ENCODE measurements at places on chromosomes 7 and 10.

DNA sequence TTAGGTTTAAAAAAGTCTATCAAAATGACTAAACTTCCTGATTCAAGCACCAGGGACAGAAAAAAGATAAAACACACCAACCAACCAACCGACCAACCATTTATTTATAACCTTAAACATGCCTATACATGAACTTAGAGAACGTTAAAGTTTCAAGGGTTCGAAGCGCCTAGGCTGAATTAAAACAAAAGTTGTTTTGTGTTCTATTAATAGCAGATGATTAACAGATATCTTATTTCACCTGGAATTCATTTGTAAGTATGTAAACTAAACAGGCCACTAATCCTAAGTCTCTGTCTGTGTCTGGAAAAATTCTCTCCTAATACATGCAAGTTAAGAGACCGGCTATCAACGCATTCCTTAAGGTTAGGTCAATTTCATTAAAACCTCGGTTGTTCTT, 1.4 kb downstream of the BAIAP2L1 start:
- DNase-seq = no peak

DNA sequence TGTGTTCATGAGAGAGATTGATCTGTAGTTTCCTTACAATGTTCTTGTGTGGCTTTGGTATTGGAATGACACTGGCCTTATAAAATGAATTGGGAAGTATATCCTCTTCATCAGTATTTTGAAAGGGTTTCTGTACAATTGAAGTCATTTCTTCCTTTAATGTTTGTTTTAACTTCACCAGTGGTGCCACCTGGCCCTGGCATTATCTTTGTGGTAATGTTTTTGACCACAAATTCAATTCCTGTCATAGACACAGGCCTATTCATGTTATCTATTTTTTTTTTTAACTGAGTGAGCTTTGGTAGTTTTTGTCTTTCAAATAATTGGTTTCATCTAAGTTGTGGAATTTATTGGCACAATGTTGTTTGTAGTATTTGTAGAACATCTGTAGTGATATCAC, 127.7 kb downstream of the CDK14 start:
- no peak for DNase-seq

DNA sequence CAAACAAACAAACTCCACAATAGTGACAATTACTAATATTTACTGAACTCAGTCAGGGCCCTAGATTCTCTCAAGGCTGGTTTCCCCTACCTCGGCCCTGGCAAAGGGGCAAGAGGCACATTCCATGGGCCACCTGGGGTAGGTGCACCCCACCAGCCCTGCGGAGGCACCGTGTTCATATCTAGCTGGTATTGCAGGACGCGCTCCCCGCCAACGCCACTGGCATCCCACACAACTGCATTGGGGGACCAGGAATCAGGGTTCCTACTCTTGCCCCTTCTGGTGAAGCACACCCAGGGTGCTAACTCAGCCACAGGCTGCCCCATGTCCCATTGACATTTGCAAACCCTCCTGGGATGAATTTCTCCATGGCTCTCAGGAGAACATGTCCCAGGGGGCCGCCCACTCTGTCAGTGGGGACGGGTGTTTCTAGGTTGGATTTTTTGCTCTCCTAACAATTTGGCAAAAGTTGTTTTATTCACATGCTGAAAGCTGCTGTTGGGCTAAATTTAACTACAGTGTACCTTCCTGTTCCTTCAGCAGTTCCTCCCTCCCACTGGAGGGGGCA, 76.7 kb downstream of the ZRANB1 start:
- DNase-seq = no peak

DNA sequence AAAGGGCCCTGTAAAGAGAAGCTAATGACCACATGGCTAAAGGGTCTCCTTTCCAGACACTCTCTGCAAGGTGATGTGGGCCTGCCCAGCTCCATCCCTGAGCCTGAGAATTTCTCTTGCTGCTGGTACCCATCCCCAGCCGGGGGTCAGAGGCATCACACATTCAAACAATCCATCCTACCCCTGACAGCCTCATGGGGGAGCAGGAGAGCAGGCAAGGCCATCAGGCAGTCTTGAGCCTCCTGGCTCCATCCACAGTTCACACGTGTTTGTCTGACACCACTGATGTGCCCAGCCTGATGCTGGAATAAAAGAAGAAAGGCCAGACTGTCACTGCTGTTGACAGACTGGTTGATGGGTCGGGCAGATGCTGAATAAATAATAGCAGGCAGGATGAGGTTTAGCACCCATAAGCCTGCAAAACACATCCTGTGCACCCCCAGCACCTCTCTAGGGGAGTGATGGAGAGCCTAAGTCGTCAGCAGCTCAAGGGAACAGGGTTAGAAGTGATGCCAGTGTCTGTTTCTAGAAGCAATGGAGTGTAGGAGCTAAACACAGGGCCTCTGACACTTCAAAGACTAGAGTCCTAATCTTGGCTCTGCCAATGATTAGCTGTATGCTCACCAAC, 43.5 kb downstream of the TLL2 start:
- DNase-seq = peak; percentile 88

GRCh38 chr10:71191551-71192076, 20.8 kb upstream of the UNC5B start:
- peak; percentile 77 for DNase-seq

DNA sequence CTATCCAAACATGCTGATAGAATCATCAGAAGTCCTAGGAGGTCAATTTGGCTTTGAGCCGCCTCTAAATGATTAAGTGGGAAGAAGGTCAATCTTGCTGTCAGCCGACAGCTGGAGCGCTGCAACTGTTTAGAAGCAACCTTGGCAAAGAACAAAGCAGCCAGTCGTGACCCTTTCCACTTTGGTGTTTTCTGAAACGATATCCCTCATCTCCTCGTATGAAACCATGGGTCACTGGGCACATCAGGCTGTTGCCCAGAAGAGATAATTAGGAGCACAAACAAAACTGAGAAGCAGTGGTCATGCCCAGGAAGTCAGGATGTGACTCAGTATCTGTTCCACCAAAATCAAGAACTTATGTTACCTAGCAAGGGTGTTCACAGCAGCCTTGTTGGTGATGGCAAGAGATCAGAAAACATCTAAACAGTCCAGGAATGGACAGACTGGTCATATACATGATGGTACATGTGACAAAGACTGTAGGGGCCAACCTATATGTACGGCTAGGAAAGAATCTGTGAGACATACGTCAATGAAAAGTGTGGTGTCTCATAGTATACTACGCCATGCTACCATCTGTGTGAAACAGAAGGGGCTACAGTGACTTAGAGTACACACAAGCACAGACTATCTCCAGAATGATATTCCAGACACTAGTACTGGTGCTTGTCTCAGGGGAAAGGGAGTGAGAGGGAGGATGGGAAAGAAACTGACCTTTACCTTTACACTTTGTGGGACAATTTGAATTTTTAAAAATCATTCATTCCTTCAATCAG, 22.4 kb downstream of the STN1 start:
- DNase-seq = no peak

DNA sequence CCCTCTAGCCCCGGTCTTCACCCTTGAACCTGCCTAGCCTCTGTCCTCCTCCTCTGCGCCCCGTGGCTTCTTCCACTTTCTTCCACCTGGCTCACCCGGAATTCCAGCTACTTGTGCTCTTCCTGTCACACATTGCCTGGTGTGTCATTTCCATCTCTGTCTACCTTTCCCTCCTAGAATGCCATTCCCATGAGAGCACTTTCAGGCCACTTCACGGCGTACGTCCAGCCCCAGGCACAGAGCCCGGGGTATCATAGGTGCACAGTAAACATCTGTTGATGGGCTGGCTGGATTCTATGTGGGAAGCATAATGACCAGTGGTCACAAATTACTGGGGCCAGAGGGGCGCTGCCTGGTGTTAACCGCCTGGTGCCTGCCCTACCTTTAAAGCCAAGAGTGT, 161.3 kb downstream of the CUX1 start:
- DNase-seq = no peak

DNA sequence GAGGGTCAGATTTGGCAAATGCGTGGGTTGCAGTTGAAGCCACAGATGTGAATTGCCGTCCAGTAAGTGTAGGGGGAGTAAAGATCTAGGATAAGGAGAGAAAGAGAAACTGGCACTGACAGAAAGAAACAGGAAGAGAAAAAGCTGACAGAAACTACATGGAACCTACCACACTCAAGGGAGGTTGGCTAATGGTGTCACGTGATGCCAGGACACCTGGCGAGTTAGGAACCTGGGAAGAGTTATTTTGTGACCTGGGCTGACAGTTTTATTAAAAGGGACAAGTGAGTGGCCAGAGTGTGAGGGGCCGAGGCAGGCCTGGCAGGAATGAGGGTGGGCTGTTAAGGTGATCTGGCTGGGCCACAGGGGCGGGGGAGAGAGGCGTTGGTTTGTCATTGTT, 188.7 kb downstream of the ADARB2 start:
- DNase-seq = no peak

- DNase-seq = no peak
Observed at GRCh38 chr10:12539350-12540164, 190.2 kb downstream of the CAMK1D start.

GRCh38 chr7:28956608-28957063, 1.5 kb downstream of the TRIL start:
- peak; percentile 95 for DNase-seq
